ENCODE measurements at places on chromosomes 2 and 18. TPM values are rescaled to one million over a fixed set of nuclear protein-coding genes. Genes with fewer than 3 reads are reported as not detected.

Gene LRP2
- under 0.01 TPM for total RNA-seq

Gene C2orf81
- 0.52 TPM for total RNA-seq

Gene PHLPP1
- total RNA-seq, result 11.5 TPM

Gene DNMT3A
- total RNA-seq, result 62.1 TPM

Gene CHRND
- total RNA-seq, result 32.9 TPM

Gene OR6B2
- total RNA-seq, result not detected

Gene SERPINB3
- not detected for total RNA-seq

Gene SPP2
- not detected for total RNA-seq

Gene DCDC2C
- total RNA-seq, result not detected

Gene ADCYAP1
- under 0.01 TPM for total RNA-seq

Gene DSC3
- under 0.01 TPM for total RNA-seq

Gene NYAP2
- total RNA-seq, result 0.52 TPM

Gene TRIM43
- total RNA-seq, result not detected

Gene MOGAT1
- not detected for total RNA-seq

Gene C2orf80
- total RNA-seq, result not detected

Gene LINC00305
- total RNA-seq, result not detected

Gene CNTNAP5
- total RNA-seq, result not detected

Gene CAPN13
- not detected for total RNA-seq

Gene GREB1L
- 12.5 TPM for total RNA-seq

Gene ATP6V1B1
- 1.6 TPM for total RNA-seq

Gene RAB6C
- not detected for total RNA-seq

Gene MYO5B
- total RNA-seq, result 0.52 TPM

Gene CXCR1
- total RNA-seq, result 0.52 TPM

Gene SIGLEC15
- total RNA-seq, result not detected

Gene CDC42EP3
- total RNA-seq, result 3.7 TPM

Gene GKN1
- total RNA-seq, result not detected

All from skeletal muscle tissue (tissue), 5 donors.